ENCODE measurements at places on chromosomes 1 and 21. TPM values are rescaled to one million over a fixed set of nuclear protein-coding genes. Genes with fewer than 3 reads are reported as not detected.

DNA sequence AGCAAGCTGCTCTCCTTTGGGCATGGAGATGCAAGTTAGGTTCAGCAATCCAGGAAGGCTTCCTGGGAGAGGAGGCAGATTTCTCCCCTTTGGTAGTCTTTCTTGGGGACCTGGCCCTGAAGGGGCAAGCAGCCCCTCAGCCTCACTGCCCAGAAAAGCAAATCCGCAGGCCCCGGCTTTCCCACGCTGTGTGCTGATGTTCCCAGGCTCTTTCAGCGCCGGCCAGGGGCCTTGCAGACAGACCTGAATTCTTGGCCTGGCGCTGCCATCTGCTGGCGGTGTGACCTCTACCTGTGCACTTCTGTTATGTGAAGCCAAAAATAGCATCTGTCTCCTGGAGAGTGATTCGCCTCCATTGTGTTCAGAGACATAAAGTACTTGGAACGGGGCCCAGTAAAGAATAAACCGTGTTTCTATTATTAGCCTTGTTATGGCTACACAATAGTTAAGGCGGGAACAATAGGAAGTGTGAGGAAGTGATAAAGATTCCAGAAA is 64.8 kb downstream of the ALPL start:
- no peaks in the 10 kb centered on the region for H3K27me3 ChIP-seq
- H3K4me3 ChIP-seq, result no peak overlapping the region
- peaks cover 14% of the 10 kb centered on the region for H3K4me1 ChIP-seq
- no peaks in the 10 kb centered on the region for H3K36me3 ChIP-seq
- DNase-seq, result peak; percentile 77

- H3K4me1 ChIP-seq, result peaks cover 17% of the 10 kb centered on the region
- DNase-seq, result peak; percentile 36
- no peak overlapping the region for H3K27ac ChIP-seq
- H3K4me3 ChIP-seq, result no peak overlapping the region
- no peaks in the 10 kb centered on the region for H3K36me3 ChIP-seq
These were observed 345.3 kb downstream of the MATN1 start for GRCh38 chr1:30378003-30378596.

DNA sequence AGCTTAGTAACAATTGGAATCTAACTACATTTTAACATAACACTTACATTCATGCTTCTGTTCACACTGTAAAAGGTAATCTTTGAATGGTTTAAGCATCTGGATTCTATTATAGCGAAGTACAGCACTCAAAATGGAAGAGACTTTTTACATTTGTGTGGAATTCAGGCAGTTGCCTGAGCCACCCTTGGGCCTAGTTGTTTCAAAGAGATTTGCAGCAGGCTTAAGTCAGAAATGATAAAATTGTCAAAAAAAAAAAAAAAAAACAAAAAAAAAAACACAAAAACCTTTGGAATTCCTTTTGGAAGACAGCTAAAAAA is 199.9 kb downstream of the LYPLAL1 start:
- no peak overlapping the region for H3K4me3 ChIP-seq
- no peak overlapping the region for H3K27ac ChIP-seq
- no peaks in the 10 kb centered on the region for H3K36me3 ChIP-seq
- peaks cover 1% of the 10 kb centered on the region for H3K4me1 ChIP-seq

DNA sequence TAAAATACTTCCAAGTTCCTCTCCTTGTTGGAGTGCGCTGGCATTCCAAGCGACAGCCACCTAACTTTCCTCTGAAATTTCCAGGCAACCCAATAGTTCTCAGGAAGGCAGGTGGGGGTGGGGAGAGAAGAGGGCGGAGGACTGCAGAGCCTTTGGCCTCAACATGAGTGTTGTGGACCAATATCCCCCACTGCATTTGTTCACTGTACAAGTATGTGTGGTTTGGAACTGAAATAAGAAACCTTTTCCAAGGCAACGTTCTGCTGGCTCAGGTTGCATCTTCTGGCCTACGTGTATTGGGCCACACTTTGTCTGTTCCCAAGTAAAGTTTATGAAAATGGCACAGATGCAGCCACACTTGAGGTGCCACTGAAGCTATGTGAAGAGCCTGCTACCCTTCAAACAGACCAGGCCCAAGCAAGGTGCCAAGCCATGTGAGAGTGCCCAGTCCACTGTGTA is 153.4 kb downstream of the DHRS3 start:
- no peaks in the 10 kb centered on the region for H3K36me3 ChIP-seq
- H3K27ac ChIP-seq, result peak overlapping the region; percentile 89
- peak; percentile 89 for DNase-seq

DNA sequence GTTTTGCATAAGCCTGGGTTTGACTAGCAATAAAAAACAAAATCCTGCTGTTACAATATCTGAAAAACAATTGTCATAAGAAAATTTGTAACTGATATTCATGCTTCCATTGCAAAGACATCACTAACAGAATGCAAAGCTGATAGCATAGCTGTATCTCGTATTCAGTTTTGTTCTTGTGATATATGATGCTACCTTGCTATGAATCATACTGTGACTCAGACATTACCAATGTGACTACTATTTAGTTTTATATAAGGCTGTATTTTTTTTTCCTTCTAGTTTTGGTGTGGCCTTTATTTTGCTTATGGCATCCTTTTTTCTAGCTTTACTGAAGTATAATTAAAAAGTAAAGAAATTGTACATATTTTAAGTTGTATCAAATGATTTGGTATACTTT is 1381.8 kb downstream of the MRPL39 start:
- no peak overlapping the region for H3K27ac ChIP-seq
- H3K4me3 ChIP-seq, result no peak overlapping the region
- H3K36me3 ChIP-seq, result no peaks in the 10 kb centered on the region
- H3K27me3 ChIP-seq, result no peaks in the 10 kb centered on the region
- H3K4me1 ChIP-seq, result no peaks in the 10 kb centered on the region

DNA sequence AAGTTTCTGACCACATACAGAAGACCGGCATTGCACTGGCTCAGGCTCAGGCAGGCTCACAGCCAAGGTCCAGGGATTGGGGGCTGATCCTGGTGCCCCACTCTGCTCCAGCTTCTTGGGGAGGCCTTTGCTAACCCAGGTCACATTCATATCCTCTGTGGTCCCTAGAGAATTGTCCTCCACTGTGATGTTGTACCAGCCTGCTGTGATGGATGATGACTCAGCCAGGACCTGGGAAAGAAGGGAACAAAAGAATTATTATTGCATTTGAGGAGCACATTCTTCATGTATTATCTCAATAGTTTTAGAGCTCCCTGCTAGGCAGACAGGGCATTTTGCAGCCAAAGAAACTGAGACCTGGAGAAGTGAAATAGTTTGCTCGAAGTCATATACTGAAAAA is 114.3 kb upstream of the ETV3 start:
- H3K36me3 ChIP-seq, result no peaks in the 10 kb centered on the region
- no peaks in the 10 kb centered on the region for H3K4me1 ChIP-seq
- H3K4me3 ChIP-seq, result no peak overlapping the region
- no peaks in the 10 kb centered on the region for H3K27me3 ChIP-seq

- peaks cover 85% of the 10 kb centered on the region for H3K27me3 ChIP-seq
- peak; percentile 49 for DNase-seq
- no peak overlapping the region for H3K4me3 ChIP-seq
- H3K36me3 ChIP-seq, result no peaks in the 10 kb centered on the region
- H3K27ac ChIP-seq, result no peak overlapping the region
These were observed 21.0 kb upstream of the ARF1 start for GRCh38 chr1:228061411-228062084.

DNA sequence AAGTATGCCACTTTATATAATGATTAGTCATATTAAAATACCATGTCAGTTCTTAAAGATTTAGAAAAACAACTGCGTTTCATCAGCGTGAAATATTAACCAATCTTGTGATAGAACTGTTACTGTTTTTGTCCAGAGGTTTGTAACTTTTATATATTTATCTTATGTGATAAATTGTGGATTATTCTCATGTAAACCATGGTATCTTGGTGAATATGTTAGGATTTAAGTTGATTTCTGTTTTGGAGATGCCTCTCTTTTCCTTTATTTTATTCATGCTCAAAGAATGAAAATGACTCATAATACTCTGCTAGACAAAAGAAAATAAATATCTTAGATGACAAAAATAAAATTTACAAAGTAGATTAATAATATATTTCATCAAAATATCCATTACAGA is 88.4 kb downstream of the ADGRL4 start:
- H3K36me3 ChIP-seq, result no peaks in the 10 kb centered on the region
- H3K27me3 ChIP-seq, result no peaks in the 10 kb centered on the region
- H3K4me1 ChIP-seq, result no peaks in the 10 kb centered on the region

GRCh38 chr1:206772243-206772937 is at the start of gene IL10:
Gene IL10, minus strand, starts transcription at chr1:206772494. Its CDS starts 59 bp downstream, at chr1:206772435.
- DNase-seq, result peak; percentile 74
- H3K36me3 ChIP-seq, result no peaks in the 10 kb centered on the region
- peak within 1 kb of the TSS; percentile 15 for H3K27ac ChIP-seq
- H3K4me1 ChIP-seq, result no peaks in the 10 kb centered on the region
- H3K27me3 ChIP-seq, result peaks cover 4% of the 10 kb centered on the region
- no peak within 1 kb of the TSS for H3K4me3 ChIP-seq

GRCh38 chr1:183247931-183248330 is 61.9 kb downstream of the LAMC2 start:
- H3K4me3 ChIP-seq, result no peak overlapping the region
- no peaks in the 10 kb centered on the region for H3K27me3 ChIP-seq
- no peaks in the 10 kb centered on the region for H3K4me1 ChIP-seq
- no peak for DNase-seq

DNA sequence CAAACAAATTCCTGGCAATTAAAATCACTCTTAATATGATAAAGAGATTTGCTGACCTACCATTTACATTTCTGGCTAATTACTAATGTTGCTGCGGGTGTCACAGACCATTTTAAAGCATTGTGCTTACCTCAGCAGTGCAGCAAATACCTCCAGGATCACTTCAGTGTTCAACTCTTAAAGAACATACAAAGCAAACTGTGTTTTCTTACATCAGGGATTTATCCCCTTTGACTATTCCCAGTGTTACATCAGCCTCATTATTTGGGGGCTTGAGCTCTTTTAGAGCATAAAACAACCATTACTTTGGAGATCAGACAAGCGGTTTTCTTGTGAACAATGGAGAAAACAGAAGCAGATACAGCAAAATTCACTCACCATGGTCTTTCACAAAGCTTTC is 185.4 kb downstream of the LYPLAL1 start:
- H3K27me3 ChIP-seq, result no peaks in the 10 kb centered on the region
- no peak for DNase-seq
- no peak overlapping the region for H3K27ac ChIP-seq
- H3K36me3 ChIP-seq, result no peaks in the 10 kb centered on the region

DNA sequence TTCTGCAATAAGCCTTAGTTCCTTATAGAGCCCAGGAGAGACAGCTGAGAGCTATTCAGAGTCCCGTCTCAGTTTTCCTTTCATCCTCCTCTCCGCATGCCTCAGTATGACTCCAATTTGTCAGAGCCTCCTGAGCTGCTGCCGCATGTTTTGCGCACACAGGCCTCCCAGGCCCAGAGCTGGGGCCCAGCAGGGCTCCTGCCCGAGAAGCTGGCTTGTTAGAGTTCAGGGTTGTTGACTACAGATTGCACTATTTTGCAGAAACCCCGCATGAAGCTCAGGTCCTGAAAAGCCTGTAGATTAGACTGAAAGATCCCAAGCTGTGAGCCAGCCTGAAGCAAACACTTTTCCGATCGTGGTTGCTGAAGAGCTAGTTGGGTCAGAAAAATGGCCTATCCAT is 51.5 kb downstream of the IGSF5 start:
- no peaks in the 10 kb centered on the region for H3K36me3 ChIP-seq
- H3K4me1 ChIP-seq, result no peaks in the 10 kb centered on the region
- H3K27ac ChIP-seq, result no peak overlapping the region
- H3K27me3 ChIP-seq, result no peaks in the 10 kb centered on the region
- H3K4me3 ChIP-seq, result no peak overlapping the region

- H3K27ac ChIP-seq, result peak overlapping the region; percentile 51
- no peak for DNase-seq
- no peaks in the 10 kb centered on the region for H3K27me3 ChIP-seq
These were observed 38.6 kb upstream of the GADD45A start for GRCh38 chr1:67646145-67647035.

DNA sequence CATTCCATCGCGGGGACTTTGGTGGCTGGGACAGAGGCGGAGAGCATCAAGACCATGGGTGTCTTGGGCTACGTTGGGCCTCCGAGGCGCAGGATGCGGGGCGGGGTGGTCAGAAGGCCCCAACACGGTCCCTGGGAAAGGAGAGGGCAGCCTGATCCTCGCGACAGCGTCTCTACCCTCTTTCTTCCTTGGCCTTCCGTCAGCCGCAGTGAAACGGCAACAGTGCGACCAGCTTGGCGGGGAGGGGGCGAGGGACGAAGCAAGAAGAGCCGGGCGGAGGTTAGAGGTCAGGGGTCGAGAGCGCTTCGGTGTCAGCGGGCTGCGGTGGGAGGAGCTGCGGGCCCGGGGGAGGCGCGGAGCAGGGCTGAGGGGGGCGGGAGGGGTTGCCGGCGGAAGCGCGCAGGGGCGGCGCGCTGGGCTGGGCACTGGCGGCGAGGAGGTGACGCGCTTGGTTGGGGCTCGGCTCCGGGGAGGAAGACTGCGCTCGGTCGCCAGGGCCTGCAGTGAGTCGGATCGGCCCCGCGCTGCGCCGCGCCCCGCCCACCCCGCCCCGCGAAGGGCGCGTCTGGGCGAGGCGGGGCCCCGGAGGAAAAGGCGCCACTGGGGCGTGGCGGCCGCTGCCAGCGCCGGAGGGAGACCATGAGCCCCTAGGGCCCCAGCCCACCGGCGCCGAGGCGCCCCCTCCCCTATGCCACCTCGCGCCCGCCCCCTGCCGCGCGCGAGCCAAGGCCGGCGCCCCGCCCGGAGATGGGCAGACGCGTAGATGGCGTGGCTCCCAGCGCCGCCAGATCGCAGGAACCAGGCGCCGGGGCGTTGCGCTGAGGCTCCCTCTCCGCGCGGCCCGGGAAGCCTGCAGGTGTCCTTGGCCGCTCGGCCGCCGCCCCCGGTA is at the start of gene KCNC4:
Gene KCNC4, plus strand, starts transcription at position 600 of the 889 bp plus-strand sequence. CDS start 1,186 bp downstream, outside the sequence.
- DNase-seq, result peak; percentile 94
- H3K4me1 ChIP-seq, result peaks cover 17% of the 10 kb centered on the region
- H3K36me3 ChIP-seq, result no peaks in the 10 kb centered on the region

GRCh38 chr1:167221126-167221737 is 546 bp downstream of the POU2F1 start:
- H3K27ac ChIP-seq, result peak overlapping the region; percentile 98
- H3K27me3 ChIP-seq, result no peaks in the 10 kb centered on the region
- peaks cover 48% of the 10 kb centered on the region for H3K4me1 ChIP-seq
- DNase-seq, result no peak
- H3K36me3 ChIP-seq, result no peaks in the 10 kb centered on the region

CCDC18 gene
- total RNA-seq, result 4.8 TPM

CATSPERE gene
- 2.0 TPM for total RNA-seq

HSD17B7 gene
- total RNA-seq, result 11.2 TPM

Measured in sigmoid colon (tissue), 7 donors.